NCI-H524 treated with DMSO at 0.1 percent for 48 hours (cell line): ENCODE measurements at places on chromosomes 16 and 17.

GRCh38 chr17:12898110-12898509 is 108.8 kb downstream of the ARHGAP44 start:
- no peak for DNase-seq

- no peak for DNase-seq
Observed at GRCh38 chr17:41520821-41521521, 2.3 kb upstream of the KRT15 start.

DNA sequence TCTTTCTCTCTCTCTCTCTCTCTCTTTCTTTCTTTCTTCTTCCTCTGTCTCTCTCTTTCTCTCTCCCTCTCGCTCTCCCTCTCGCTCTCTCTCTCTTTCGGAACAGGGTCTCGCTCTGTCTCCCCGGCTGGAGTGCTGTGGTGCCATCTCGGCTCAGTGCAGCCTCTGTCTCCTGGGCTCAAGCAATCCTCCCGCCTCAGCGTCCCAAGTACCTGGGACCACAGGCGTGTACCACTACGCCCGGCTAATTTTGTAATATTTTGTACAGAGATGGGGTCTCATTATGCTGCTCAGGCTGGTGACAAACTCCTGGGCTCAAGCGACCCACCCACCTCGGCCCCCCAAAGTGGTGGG is 12.7 kb upstream of the KLHDC4 start:
- no peak for DNase-seq

GRCh38 chr17:48162946-48163506 is 55.5 kb downstream of the SNX11 start:
- no peak for DNase-seq

DNA sequence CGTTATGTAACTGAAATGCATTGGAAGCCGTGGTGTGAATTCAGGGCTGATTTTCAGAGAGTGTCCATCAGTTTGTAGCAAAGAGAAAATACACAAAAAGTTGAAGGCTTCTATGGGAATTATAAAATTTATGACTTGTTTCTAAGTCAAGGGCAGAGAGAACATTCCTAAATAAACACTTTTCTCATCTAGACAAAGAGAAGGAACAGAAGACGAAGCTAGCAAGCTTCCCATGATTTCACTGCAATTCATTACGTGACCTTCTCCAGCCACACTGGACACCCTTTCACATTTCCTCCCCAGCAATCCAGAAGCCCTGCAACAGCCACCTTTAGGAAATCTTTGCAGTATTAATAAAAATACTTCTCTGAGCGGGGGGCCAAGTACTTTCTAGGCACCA is 67.8 kb downstream of the TMEM100 start:
- no peak for DNase-seq

- no peak for DNase-seq
Observed at GRCh38 chr17:55454906-55455474, 33.4 kb upstream of the MMD start.

- no peak for DNase-seq
Observed at GRCh38 chr16:10312784-10313724, 72.8 kb upstream of the ATF7IP2 start.
